Stimulated activated CD8-positive, alpha-beta memory T cell treated with anti-CD3 and anti-CD28 coated beads, Interleukin-2, amount 100 ng/mL, for 48 hours (primary cell): ENCODE measurements at places on chromosomes 1 and 21.
A peak's percentile ranks its signal among the peaks of the same experiment; 100 is the strongest.

DNA sequence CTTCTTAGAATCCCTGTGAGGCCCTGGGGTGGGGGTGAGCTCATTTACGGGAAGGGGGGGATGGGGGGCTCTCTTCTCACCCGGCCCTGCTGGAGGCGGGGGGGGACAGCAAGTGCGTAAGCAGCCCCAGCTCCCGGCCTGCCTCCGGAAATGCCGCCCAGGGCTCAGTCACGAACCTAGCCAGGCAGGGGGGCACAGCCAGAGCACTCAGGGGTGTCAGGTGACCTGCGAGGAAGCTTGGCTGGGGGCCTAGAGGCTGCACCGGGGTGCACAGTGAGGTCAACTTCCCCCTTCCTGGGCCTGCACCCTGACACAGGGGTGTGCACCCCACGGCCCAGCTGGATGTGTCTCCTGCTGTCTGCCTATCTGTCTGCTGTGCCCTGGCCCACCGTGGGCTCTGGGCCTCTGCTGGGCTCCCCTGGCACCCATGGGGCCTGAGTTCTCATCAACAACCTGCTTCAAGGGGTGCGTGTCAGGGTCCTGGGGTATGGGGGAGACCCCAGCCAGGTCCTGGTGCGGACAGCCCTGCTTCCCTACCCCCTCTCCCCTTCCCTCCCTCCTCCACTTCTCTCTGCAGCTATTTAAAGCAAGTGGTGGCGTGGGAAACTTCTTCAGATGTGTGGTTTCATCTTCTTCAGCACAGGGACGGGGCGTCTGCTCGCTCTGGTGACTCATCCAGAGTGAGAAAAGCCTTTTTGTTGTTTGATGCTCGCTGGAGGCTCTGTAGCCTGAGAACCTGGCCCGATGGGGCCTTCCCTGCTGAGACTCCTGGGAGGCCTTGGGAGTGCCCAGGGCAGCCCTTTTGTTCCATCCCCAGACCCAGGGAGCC, 92.5 kb upstream of the RUNX3 start:
- peak; percentile 92 for DNase-seq

DNA sequence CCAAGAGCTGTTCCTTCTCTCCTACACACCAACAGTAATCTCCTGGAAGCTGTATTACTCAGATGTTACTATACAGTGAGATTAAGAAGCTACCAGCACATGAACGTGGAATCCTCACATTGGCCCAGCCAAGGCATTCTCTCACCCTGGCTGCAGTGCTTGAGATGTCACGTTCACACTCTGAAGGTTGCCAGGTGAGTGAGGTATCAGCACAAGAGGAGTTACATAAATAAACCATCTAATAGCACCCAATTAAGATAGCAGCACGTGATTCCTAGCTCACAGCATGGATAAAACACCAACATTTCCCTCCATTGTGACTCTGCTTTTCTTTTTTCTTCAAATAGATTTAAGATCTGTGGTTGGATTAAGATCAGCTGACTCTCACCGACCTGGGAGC, 182.8 kb downstream of the PLPP3 start:
- DNase-seq: no peak

- DNase-seq: no peak
Measured at GRCh38 chr1:227127891-227128290, 187.8 kb downstream of the COQ8A start.

GRCh38 chr1:15322648-15323350, 75.8 kb downstream of the FHAD1 start:
- no peak for DNase-seq

DNA sequence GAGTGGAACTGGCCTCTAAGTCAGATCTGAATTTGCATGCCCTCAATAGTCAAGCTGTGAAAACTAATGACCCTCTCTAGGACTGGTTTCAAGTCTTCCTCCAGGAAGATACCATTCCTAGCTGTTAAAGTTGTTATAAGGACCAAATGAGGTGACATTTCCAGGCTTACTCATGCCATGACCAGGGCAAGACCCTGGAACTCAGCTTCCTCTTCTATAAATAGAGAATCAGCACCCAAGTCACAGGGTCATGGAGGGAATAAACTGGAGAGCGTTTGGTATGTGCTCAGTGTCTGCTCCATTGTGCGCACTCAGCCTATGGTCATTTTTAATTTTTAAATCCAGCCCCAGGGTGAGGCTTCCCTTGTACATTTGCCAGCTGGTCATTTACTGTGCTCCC, 2.5 kb downstream of the S100A9 start:
- DNase-seq: no peak

DNA sequence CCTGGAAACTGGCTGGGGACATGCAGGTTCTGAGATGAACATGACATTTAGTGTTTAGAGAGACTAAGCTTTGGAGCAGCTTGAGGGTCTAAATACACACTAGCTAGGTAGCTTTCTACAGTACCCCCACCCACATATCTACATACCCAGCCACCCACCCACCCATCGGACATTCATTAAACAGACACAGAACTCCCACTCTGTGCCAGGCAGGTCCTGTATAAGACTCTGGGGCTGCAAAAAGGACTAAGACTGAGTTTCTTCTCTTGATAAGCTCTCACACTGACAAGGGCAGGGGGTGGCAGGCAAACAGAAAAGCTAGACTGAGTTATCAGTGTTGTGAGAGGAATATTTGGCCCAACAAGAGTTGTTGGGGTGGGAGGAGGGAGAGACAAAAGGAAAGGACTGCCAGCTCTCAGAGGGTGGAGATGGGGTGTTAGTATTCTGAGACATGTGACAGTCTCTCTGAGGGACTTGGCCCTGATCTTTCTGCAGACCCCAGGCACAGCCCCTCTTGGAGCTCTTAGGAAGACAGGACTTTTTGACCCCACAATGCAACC, 6.8 kb downstream of the MAP7D1 start:
- no peak for DNase-seq

GRCh38 chr1:30842697-30843354, 65.7 kb downstream of the SDC3 start:
- no peak for DNase-seq

DNA sequence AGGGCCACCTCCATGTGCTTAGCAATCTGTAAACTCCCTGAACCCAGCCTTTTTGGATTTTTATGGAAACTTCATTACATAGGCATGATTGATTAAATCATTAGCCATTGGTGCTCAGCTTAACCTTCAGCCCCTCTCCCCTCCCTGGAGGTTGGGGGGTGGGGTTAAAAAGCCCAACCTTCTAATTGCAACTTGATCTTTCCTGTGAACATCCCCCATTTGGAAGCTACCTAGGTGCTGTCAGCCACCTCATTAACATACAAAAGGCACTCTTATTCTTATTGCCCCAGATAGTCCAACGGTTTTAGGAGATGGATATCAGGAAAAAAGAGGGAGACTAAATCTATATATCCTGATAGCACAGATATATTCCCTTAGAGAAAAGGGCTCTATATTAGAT, 424.0 kb upstream of the BEND5 start:
- no peak for DNase-seq
